ENCODE measurements at places on chromosomes 7 and 10. TPM values are rescaled to one million over a fixed set of nuclear protein-coding genes. Genes with fewer than 3 reads are reported as not detected.

DNA sequence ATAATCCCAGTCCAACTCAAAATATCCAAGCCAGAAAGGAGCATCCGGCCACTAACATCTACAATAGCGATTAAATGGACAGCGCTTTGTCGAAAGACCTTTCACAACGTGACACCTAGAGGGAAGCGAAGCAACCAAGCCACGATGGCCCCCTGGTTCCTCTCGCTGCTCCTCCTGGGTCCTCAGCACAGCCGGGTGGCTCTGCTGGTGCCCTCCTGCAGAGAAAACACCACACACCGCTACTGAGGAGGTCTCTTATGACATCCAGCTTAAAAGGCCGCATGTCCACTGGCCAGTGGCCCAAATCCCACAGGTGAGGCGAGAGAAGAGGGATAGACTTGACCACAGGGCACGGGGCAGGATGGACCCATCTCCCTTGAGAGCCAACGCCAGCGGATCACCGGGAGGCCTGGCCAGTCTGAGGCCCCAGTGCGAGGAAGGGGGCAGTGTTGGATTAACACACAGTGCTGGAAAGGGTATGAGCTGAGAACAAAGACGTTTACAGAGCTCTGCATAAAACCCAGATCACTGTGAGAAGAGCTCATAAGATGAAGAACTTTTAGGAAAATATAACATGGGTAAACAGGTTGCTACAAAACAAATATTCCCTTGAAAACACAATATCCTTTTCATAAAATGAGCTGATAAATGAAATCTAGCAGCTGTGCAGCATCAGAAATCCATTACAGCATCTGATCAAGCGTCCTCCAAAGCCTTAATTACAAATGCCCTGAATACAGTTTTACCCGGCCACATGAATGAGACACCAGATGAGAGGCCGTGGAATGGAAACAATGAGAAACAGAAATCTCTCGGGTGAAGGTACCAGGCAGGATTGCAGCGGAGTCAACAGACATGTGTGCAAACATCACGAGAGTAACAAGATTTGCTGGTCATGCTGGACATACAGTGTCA is 236.7 kb downstream of the DIP2C start:
- no peak for DNase-seq
- no peak overlapping the region for H3K4me3 ChIP-seq
- H3K27ac ChIP-seq = no peak overlapping the region
- H3K36me3 ChIP-seq = peaks cover 14% of the 10 kb centered on the region

The PLEKHS1 gene
- not detected for total RNA-seq

DNA sequence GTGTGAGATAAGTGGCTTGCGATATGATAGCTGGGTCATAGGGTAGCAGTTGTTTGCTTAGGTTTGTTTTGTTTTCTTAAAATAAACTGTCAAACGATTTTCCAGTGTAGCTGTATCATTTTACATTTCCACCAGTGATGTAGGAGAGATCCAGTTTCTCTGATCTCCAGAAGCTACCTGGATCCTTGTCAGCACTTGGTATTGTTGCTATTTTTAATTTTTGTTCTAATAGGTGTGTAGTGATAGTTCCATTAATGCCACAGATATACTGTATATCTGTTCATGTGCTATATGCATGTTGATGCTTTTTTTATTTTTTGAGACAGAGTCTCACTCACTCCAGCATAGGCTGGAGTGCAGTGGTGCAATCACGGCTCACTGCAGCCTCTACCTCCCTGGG is 44.4 kb downstream of the GOLGA7B start:
- H3K36me3 ChIP-seq = no peaks in the 10 kb centered on the region
- H3K27ac ChIP-seq = no peak overlapping the region
- H3K4me1 ChIP-seq = peaks cover 5% of the 10 kb centered on the region
- no peak overlapping the region for H3K4me3 ChIP-seq
- DNase-seq = no peak
- H3K27me3 ChIP-seq = peaks cover 2% of the 10 kb centered on the region

The NXPH1 gene
- total RNA-seq = not detected

The BICC1 gene
- 1.1 TPM for total RNA-seq

DNA sequence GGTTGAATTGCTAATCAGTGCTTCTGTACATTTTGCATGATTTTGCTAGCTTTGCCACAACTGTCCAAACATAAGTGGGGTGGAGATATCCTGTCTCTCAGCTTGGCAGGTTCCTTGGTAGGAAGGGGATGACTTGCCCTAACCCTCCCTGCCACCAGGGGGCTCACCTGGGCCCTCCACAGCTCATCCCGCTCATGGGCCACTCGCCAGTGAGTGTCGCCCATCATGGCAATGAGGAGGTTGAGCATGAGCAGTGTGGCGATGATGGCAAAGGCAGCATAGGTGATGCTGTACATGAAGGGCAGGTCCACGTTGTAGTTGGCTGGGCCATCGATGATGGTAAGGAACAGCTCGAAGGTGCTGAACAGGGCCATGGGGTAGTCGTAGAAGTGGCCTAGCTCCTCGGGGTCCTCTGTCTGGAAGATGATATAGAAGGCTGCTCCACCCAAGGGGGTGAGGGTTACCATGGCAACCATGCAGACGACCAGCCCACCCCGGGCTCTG is 12.2 kb downstream of the TRPV6 start:
- H3K4me3 ChIP-seq = no peak overlapping the region
- H3K27ac ChIP-seq = no peak overlapping the region
- DNase-seq = peak; percentile 43
- no peaks in the 10 kb centered on the region for H3K36me3 ChIP-seq
- no peaks in the 10 kb centered on the region for H3K4me1 ChIP-seq
- peaks cover 11% of the 10 kb centered on the region for H3K27me3 ChIP-seq

The CNOT4 gene
- 22.7 TPM for total RNA-seq

- no peak overlapping the region for H3K4me3 ChIP-seq
- no peaks in the 10 kb centered on the region for H3K4me1 ChIP-seq
- H3K36me3 ChIP-seq = peaks cover 22% of the 10 kb centered on the region
Measured at GRCh38 chr10:103096130-103096529, 96.9 kb downstream of the NT5C2 start.

- H3K36me3 ChIP-seq = no peaks in the 10 kb centered on the region
- no peak for DNase-seq
- no peak overlapping the region for H3K4me3 ChIP-seq
- H3K4me1 ChIP-seq = peaks cover 9% of the 10 kb centered on the region
- no peak overlapping the region for H3K27ac ChIP-seq
Measured at GRCh38 chr10:132549371-132549770, 11.8 kb downstream of the INPP5A start.

The PDE6C gene
- total RNA-seq = not detected

GRCh38 chr10:15313047-15313446 is 58.0 kb downstream of the FAM171A1 start:
- H3K4me1 ChIP-seq = peaks cover 72% of the 10 kb centered on the region
- H3K36me3 ChIP-seq = peaks cover 9% of the 10 kb centered on the region
- DNase-seq = no peak
- H3K27ac ChIP-seq = peak overlapping the region; percentile 99
- H3K27me3 ChIP-seq = peaks cover 9% of the 10 kb centered on the region
- no peak overlapping the region for H3K4me3 ChIP-seq

DNA sequence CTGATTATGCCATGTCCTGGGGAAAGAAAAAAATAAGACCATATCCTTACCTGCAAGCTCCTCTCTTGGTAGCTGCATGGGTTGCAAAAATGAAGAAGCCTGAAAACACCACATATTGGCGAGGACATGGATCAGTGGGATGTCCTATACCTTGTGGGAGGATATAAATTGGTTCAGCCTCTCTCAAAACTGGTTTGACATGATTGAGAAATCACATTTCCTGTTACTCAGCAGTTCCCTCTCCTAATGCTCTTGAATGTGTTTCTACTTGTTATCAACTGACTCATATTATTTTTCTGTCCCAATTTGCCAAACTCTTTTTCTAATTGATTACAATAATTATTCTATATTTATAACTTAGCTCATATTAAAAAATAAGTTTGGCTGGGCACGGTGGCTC is 380.2 kb downstream of the EXOC4 start:
- no peak overlapping the region for H3K27ac ChIP-seq
- no peaks in the 10 kb centered on the region for H3K36me3 ChIP-seq
- no peak overlapping the region for H3K4me3 ChIP-seq
- no peaks in the 10 kb centered on the region for H3K27me3 ChIP-seq
- no peak for DNase-seq

The CAMK1D gene
- 4.1 TPM for total RNA-seq

- H3K27me3 ChIP-seq = no peaks in the 10 kb centered on the region
- peaks cover 6% of the 10 kb centered on the region for H3K4me1 ChIP-seq
- DNase-seq = peak; percentile 40
- H3K4me3 ChIP-seq = no peak overlapping the region
- no peaks in the 10 kb centered on the region for H3K36me3 ChIP-seq
Measured at GRCh38 chr7:95687759-95688343, 84.5 kb upstream of the DYNC1I1 start.

The OR9A2 gene
- total RNA-seq = not detected

The PRKRIP1 gene
- 41.3 TPM for total RNA-seq

- no peaks in the 10 kb centered on the region for H3K27me3 ChIP-seq
- H3K36me3 ChIP-seq = peaks cover 4% of the 10 kb centered on the region
Measured at GRCh38 chr7:36400036-36400435, 10.4 kb downstream of the ANLN start.

The ACTL6B gene
- not detected for total RNA-seq

The PRSS58 gene
- not detected for total RNA-seq

- H3K27ac ChIP-seq = peak overlapping the region; percentile 82
- no peak overlapping the region for H3K4me3 ChIP-seq
- DNase-seq = no peak
- peaks cover 77% of the 10 kb centered on the region for H3K4me1 ChIP-seq
- peaks cover 15% of the 10 kb centered on the region for H3K36me3 ChIP-seq
Measured at GRCh38 chr7:5638994-5639393, 142.5 kb downstream of the RNF216 start.

DNA sequence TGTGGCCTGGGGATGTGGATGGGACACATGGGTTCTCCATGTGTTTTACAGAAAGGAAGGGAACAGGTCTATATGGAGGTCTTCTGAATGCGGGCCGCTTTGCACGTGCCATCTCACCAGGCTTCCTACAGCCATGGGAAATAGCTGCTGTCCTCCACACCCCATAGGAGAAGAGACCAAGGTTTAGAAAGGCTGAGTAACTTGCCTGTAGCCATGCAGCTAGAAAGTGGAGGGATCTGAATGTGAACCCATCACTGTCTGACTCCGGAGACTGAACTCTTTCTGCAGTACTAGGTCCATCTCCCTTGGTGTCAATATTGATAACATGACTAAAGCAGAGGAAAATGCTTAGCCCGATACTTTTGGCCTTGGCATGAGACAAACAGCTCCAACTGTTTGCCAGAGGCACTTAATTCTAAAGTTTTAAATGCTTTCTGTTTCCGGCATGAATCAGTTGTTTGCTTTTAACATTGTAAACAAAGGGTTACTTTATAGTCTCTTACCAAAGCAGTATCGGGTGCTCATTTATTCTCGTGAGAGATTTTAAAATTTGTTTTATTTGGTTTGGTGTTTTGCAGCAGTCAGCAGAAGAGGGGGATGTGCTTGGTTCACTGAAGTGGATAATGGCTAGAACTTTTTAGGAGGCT is 64.8 kb upstream of the LOXL4 start:
- peaks cover 1% of the 10 kb centered on the region for H3K27me3 ChIP-seq
- no peak overlapping the region for H3K4me3 ChIP-seq
- DNase-seq = no peak
- H3K4me1 ChIP-seq = no peaks in the 10 kb centered on the region
- H3K27ac ChIP-seq = no peak overlapping the region

- DNase-seq = no peak
- H3K4me1 ChIP-seq = peaks cover 4% of the 10 kb centered on the region
- no peak overlapping the region for H3K27ac ChIP-seq
- no peaks in the 10 kb centered on the region for H3K36me3 ChIP-seq
Measured at GRCh38 chr10:75014516-75015230, 96.8 kb upstream of the SAMD8 start.

The C10orf143 gene
- 3.4 TPM for total RNA-seq

DNA sequence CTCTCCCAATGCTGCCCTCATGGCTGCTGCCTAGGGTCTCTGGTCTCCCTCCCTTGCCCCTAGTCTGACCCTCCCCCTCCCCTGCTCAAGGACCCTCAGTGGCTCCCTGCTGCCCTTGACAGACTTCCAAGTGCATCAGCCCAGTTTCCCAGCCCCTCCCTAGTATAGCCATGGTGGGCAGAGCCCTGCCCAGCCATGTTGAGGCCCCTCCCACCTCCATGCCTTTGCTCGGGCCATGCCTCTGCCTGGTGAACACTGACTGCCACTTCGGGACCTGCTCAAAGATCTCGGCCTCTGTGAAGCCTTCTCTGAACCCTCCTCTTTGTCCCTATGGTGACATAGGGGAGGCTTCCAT is 73.2 kb downstream of the MYL10 start:
- H3K4me3 ChIP-seq = no peak overlapping the region
- DNase-seq = no peak
- no peaks in the 10 kb centered on the region for H3K4me1 ChIP-seq
- no peaks in the 10 kb centered on the region for H3K36me3 ChIP-seq
- H3K27me3 ChIP-seq = peaks cover 6% of the 10 kb centered on the region
- H3K27ac ChIP-seq = no peak overlapping the region

DNA sequence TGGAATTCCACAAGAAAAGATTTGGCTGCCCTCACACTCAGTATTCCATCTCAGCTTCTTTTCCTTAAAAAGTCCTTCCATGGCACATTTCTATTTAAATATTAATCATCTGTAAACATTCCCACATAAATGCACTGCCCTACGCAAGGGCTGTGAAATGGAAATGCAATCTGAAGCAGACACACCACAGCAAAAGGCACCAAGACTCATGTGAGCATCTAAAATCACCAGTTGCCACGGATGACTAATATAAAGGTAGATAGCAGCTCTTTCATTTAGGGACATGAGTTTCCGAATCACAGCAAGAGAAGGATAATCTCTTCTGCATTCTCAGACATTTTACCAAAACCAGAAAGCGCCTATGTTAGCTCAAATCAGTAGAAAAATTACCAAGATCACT is 31.6 kb downstream of the COA1 start:
- no peaks in the 10 kb centered on the region for H3K27me3 ChIP-seq
- no peak overlapping the region for H3K4me3 ChIP-seq
- no peaks in the 10 kb centered on the region for H3K4me1 ChIP-seq
- no peak overlapping the region for H3K27ac ChIP-seq
- H3K36me3 ChIP-seq = no peaks in the 10 kb centered on the region

DNA sequence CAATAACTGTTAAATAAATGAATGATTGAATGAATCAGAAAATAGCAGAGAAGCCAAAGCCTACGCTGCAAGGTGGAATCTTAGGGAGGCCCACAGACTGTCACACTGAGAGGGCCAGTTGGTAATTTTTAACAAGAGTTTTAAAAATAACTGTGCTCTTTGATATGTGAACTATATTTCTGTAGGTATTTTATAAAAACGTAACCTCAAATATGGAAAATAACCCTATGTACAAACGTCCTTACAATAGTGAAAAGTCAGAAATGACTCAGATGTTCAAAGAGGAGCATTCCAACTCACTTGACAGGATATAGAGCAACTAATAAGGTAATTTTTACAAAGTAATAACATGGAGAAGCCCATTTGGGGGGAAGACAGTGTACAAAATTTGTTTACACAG is 18.9 kb upstream of the TMEM273 start:
- H3K27me3 ChIP-seq = no peaks in the 10 kb centered on the region
- no peak for DNase-seq

- no peak for DNase-seq
- no peak overlapping the region for H3K27ac ChIP-seq
- H3K4me1 ChIP-seq = no peaks in the 10 kb centered on the region
- no peaks in the 10 kb centered on the region for H3K27me3 ChIP-seq
- H3K4me3 ChIP-seq = no peak overlapping the region
Measured at GRCh38 chr10:59611048-59611447, 98.6 kb downstream of the SLC16A9 start.

- peaks cover 5% of the 10 kb centered on the region for H3K36me3 ChIP-seq
- H3K27ac ChIP-seq = no peak overlapping the region
- H3K4me1 ChIP-seq = no peaks in the 10 kb centered on the region
- no peak for DNase-seq
Measured at GRCh38 chr7:155329225-155329624, 31.5 kb downstream of the INSIG1 start.

GRCh38 chr7:114217026-114217806 is 197.4 kb upstream of the FOXP2 start:
- H3K4me3 ChIP-seq = no peak overlapping the region
- DNase-seq = no peak
- no peak overlapping the region for H3K27ac ChIP-seq
